ENCODE measurements at places on chromosomes 3 and 15.

DNA sequence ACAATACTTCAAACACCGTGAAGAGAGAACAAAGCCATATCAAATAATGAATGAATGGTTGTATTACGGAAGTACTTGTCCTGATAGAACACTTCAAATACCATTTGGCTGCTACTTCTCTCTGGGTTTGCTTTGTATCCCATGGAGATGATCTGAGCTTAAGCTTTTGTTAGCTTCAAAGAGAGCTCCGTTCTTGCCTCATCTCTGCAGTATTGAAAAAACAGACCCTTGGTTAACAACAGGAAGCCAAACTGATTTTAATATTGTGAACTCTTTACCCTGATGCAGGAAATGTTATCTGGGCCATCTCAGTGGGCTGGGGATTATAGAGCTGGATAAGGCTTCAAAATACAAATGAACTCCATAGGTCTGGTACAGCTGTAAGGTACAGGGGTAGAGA, 101.0 kb downstream of the CHL1 start:
- DNase-seq, result no peak

- no peak for DNase-seq
Observed at GRCh38 chr15:93362821-93363220, 273.8 kb upstream of the RGMA start.

DNA sequence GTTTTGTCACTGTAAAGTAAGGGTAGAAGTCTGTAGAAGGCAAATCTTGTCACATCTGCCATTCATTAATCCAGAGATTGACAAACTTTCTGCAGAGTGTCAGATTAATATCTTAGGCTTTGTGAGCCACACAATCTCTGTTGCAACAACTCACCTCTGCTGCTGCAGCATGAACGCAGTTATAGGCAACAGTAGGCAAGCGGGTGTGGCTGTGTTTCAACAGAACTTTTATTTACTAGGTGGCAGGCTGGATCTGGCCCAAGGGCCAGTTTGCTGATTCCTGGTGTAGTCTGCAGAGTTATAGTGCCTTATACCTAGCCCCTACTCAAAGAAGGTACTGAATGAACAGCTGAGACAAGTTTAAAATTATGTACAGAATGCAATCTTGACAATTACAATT, 396.7 kb downstream of the FOXP1 start:
- no peak for DNase-seq

DNA sequence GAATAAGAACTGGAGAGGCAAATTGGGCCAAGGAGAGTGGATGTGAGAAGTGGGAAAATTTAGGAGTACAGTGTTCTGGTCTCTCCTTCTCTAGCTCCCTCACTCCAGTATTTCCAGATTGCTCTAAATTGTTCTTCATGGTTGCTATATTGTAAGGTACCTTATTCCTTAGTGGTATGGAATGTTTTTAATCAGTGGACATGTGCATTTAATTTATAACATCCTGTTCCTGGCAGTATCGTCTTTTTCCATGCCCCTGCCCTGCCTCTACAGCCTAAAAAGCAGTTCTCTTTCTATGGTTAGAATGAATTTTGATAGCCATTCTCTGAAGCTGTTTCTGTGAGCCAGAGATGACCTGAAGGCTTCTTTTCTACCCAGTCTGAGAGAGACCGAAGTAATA, 180.5 kb downstream of the TCF12 start:
- DNase-seq, result no peak

GRCh38 chr3:13690636-13691035, 141.7 kb downstream of the FBLN2 start:
- DNase-seq, result no peak

DNA sequence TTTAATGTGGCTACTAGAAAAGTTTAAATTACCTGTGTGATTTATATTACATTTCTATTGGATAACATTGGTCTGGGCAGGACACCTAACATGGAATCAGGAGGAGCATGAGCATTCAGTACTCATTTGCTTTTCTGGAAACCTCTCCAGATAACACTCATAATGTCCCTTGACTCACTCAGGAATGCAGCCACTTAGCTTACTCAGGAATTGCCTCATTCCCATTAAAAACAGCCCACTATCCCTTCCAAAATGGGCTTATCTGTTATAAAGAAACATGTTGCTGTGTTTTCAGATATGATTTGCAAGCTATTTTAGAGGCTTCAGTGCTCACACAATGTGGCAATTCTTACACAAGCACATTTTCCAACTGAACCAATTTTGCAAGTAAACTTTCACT, 17.1 kb downstream of the GBE1 start:
- no peak for DNase-seq

- no peak for DNase-seq
Observed at GRCh38 chr15:69786136-69786701, 311.5 kb downstream of the TLE3 start.

DNA sequence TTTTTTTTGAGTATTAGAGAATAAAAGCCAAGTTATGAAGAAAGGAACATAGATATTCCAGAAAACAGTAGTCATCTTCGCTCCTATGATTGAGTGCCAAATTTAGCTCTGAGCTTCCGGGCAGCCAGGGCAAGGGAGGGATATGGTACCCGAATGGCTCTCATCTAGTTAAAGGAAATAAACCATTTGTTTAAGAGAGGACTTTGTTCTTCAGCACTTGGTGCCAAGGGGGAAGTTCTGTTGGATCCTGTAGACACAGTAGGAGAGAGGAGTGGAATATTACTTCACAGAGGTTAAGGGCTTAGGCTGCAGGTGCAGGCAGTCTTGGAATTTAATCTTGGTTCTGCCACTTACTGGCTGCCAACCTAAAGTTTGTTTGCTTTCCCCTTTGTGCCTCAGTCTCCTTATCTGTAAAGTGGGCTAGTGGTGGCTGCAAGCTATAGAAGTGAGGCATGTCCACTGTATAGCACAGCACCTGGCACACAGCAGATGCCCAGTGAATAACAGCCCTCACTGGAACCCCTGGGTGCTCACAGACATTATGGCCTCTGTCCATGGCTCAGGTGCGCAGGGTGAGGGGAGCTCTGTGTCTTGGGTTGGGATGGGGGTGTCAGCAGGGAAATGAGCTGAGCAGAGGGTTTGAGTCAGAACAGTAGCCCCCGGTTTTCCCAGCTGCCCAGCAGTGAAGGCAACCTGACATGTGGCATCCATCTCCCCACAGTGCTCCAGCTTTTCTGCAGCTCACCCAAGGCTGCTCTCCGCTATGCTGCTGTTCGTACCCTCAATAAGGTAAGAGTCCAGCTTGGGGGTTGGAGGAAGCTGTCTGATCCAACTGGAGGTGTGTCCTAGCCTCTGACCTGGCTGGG, 10.4 kb downstream of the COPG1 start:
- no peak for DNase-seq

GRCh38 chr15:94416820-94417219, 185.5 kb downstream of the MCTP2 start:
- no peak for DNase-seq

DNA sequence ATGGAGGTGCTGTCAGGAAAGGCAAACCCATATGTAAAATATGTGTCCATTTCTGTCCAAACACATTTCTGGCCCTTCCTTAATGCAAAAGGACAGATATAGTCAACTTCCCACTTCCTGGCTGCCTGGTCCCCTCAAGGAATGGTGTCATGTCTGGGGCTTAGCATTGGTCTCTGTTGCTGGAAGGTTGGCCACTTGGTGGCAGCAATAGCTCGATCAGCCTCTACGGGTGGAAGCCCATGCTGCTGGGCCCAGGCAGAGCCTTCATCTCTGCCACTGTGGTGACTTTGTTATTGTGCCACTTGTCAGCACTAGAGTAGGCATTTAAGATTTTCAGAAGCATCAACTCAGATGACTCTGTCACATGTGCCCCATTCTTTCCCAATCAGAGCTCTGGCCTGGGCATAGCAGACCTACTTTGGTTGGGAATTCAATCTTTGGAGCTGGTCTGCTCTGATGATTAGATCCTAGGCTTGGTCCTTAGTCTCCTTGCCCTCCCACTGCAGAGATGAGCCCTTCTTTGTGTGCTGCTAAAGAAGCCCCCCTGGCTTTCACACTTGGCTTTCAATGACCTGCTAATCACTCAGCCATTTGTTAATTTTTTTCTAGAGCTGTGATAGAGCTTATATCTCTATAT, 51.0 kb upstream of the SPSB4 start:
- no peak for DNase-seq

DNA sequence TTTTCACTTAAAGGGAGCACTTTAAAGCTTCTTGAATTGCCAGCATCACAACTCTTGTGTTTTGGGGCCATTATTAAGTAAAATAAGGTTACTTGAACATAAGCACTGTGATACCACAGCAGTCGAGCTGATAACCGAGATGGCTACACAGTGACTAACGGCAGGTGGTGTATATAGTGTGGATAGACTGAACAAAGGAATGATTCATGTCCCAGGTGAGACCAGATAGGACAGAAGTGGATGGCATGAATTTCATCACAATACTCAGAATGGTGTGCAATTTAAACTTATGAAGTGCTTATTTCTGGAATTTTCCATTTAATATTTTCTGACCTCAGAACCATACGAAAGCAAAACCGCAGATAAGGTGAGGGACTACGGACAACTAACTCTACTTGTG, 40.2 kb downstream of the PBRM1 start:
- no peak for DNase-seq

DNA sequence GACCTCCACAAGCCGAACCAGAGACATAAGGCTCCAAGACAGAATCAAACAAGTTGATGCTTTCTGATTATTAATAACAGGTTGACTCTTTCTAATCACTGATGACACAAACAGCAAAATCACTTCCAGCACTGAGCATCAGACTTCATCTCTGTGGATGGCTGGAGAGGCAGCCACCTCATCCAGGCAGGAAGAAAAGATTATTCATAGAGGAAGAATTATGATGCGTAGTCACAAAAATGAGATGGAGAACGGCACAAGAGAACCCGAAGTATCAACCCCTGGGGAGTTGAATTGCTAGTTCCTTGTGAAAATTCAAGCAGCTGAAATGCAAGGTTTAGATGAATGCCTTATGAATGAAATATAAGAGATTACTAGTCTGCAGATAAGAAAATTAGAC, 49.9 kb upstream of the LMCD1 start:
- DNase-seq, result no peak

DNA sequence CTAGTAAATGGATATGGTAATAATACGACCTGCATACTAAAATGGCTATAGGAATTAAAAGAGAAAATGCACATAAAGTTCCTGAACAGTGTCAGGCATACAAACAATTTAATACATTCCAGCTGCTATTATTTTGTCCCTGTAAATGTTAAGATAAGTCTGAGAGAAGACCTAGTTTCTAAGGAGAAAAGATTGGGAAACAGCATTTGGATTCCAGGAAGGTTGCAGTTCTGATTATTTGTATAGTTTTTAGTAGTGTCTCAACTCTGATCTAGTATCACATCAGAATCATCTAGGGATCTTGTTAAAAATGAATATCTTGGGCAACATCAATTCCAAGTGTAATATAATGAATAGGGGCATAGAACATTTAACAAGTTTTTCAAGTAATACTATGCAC, 905.7 kb downstream of the NSUN3 start:
- no peak for DNase-seq

All from esophagus squamous epithelium (tissue), 5 donors.